B cell (primary cell): ENCODE measurements at places on chromosomes 11 and 22.

DNA sequence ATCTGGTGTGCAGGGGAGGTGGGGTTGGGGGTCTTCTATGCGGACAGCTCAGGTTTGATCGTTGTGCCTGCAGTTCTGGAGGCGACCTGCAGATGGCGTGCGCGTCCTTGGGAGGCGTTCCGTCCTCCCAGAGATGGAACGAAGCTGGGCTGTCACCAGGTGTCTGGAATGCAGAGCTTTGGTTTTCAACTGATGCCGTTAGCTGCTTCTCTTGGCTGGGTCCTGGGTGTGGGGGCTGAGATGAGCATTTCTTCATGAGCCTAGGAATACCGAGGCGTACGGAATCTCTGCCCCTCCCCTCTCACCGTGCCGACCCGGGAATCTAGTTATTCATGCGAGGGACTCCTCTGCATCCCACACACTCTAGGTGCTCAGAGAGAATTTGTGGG lies 98.6 kb downstream of the CEP164 start:
- H3K4me3 ChIP-seq, result no peak overlapping the region
- peak; percentile 65 for DNase-seq
- no peaks in the 10 kb centered on the region for H3K36me3 ChIP-seq
- no peak overlapping the region for H3K27ac ChIP-seq
- no peaks in the 10 kb centered on the region for H3K4me1 ChIP-seq
- H3K27me3 ChIP-seq, result peaks cover 13% of the 10 kb centered on the region

DNA sequence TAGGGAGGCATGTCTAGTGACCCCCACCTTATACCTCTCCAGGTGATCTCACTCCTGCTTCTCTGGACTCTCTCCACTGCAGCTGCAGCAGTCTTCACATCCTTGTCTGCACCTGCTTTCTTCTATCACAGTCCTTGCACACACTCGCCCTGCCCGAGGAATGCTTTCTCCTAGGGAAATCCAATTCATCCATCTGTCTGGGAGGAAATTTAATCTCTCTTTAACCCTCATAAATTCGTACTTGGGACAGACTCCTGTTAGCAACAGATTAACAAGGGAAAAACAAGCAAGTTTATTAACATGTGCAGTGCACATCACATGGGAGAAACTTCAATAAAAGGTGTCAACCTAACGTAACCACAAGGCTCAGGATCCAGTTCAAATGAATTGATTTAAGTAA lies 11.3 kb upstream of the RCN1 start:
- no peak for DNase-seq
- H3K27me3 ChIP-seq, result no peaks in the 10 kb centered on the region
- H3K4me1 ChIP-seq, result no peaks in the 10 kb centered on the region
- no peak overlapping the region for H3K4me3 ChIP-seq
- H3K36me3 ChIP-seq, result no peaks in the 10 kb centered on the region

DNA sequence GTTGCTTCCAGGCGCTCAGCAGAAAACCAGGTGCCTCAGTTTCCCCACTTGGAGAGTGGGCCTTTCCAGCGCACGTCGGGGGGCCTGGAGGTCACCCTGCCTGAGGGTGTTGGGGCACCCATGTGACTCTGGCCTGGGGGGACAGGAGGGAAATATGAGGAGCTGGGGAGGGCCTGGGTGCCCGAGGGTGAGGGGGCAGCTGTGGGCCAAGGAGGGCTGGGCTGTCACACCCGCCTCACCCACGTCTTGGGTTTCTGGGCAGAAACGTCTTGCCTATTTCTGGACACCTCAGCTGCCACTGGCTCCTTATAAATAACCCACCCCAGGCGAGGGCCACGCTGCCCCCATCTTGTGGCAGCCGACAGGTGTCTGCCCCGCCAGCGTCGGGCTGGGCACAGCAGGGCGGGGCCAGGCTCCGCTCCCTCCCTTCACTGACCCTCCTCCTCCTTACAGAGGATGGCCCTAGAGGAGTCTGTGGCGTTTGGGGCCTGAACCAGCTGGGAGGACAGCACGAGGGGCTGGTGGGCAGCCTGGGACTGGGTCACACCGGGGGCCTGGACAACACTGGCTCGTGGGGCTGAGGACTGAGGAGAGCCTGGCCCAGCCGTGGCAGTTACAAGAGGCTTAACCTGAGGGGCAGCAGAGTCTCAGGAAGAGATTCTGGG lies 1.5 kb downstream of the TNNT3 start:
- H3K4me1 ChIP-seq, result no peaks in the 10 kb centered on the region
- no peak overlapping the region for H3K27ac ChIP-seq
- no peak overlapping the region for H3K4me3 ChIP-seq
- peaks cover 19% of the 10 kb centered on the region for H3K27me3 ChIP-seq
- no peak for DNase-seq
- H3K36me3 ChIP-seq, result no peaks in the 10 kb centered on the region

DNA sequence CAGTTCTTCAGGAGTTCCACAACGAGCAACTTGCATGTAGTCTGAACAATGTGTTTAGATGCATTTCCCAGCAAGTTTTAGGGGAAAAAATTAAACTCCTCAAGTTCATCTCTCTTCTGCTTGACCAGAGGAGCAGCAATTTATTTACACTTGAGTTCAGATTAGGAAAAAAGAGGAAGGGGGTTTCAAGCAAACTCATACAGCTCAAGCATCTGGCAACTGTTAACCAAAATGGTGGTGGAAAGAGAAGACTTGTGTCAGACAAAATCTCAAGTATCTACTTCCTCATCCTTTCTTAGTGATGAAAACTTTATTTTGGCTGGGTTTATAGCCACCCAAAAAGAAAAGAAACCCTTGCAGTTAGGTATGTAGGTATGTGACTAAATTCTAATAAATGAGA lies 29.1 kb upstream of the PICALM start:
- H3K27ac ChIP-seq, result no peak overlapping the region
- no peak for DNase-seq
- H3K27me3 ChIP-seq, result no peaks in the 10 kb centered on the region
- no peaks in the 10 kb centered on the region for H3K4me1 ChIP-seq
- H3K36me3 ChIP-seq, result no peaks in the 10 kb centered on the region

DNA sequence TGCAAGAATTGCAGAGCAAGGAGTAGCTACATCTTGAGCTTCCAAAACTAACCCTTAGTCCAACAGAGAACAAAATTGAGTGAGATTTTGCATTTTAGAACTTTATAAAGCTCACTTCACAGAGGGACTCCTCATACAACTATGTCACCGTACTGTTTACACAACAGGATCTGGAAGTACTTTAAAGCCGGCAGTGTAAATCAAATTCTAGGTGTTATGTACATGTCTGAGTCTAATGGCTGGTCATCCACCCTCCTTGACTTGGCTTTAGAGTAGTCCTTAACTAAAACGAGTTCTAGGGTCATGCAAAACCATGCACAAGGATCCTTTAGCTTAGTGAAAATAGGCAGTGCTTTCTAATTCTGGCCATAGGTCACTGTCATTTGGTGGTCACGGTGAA lies 23.5 kb downstream of the IRAG1 start:
- H3K4me3 ChIP-seq, result no peak overlapping the region
- peaks cover 9% of the 10 kb centered on the region for H3K27me3 ChIP-seq
- no peaks in the 10 kb centered on the region for H3K36me3 ChIP-seq
- no peak overlapping the region for H3K27ac ChIP-seq

DNA sequence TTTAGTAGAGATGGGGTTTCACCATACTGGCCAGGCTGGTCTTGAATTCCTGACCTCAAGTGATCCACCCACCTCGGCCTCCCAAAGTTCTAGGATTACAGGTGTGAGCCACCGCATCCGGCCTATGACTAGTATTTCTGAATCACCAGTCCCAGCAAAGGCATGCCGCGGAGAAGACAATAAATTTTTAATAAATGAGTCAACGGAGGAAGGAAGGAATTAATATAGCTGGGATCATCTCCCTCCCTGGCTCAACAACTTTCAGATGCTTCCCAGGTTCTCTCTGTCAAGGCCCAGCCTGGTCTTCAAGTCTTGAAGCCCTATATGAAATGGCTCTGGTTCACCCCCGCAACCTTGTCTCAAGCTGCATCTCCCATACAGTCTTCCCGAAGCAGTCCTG lies 45.7 kb downstream of the CYTH4 start:
- peaks cover 23% of the 10 kb centered on the region for H3K4me1 ChIP-seq
- H3K4me3 ChIP-seq, result no peak overlapping the region
- peaks cover 8% of the 10 kb centered on the region for H3K27me3 ChIP-seq

DNA sequence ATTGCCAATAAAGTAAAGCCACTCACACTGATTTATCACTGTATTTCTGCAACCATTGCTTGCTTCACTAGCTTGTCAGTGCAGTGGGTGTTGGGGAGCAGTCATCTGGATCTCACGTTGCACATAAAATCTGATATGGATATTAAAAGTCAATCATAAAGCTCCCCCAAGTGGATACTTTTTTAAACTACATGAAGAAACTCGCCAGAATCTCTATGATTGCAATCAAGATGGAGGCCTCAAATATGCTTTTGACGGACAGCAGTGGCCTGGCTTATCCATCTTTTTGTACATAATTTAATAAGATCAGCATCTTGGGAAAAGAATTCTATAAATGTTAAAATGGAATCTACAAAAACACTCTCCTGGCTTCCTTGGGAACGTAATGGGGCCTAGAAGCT lies 137.7 kb downstream of the WT1 start:
- H3K27me3 ChIP-seq, result peaks cover 5% of the 10 kb centered on the region
- H3K36me3 ChIP-seq, result no peaks in the 10 kb centered on the region
- H3K27ac ChIP-seq, result no peak overlapping the region
- no peak overlapping the region for H3K4me3 ChIP-seq
- no peaks in the 10 kb centered on the region for H3K4me1 ChIP-seq

DNA sequence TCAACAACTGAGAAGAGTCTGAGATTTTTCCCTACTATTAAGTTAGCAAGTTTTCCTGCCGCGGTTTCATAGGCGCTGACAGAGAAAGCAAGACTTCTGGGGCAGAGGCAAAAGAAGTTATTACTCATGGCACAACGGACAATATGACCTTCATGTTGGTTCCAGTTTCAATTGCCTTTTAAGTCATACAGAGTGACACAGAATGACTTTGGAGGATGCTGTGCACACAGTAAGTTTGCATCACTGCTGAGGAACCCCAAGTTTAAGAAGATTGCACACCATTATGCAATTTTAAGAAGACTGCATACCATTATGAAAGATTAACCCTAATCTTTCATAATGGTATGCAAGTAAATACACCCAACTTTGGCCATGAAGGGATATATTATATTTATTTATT lies 626.5 kb upstream of the CHORDC1 start:
- no peak overlapping the region for H3K4me3 ChIP-seq
- H3K27me3 ChIP-seq, result no peaks in the 10 kb centered on the region
- DNase-seq, result no peak
- no peaks in the 10 kb centered on the region for H3K36me3 ChIP-seq
- no peaks in the 10 kb centered on the region for H3K4me1 ChIP-seq

DNA sequence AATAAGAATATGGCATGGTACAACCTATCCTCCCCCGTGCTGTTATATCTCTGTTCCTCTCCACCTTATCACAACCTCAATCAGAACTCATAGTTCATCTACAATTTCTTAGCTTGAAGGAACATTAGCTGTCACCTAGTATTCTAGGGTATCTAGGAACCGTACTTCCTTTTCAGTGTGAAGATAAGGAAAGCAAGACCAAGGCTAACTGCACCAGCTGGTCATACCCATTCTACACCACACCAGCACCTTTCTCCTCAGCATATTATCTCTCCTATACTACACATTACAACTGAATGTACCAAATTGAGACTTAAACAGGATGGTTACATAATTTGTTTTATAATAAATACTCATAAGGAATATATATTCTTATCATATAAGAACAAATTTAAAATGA lies 73.1 kb downstream of the ARHGAP32 start:
- DNase-seq, result no peak
- H3K4me1 ChIP-seq, result no peaks in the 10 kb centered on the region
- H3K27me3 ChIP-seq, result no peaks in the 10 kb centered on the region
- no peak overlapping the region for H3K4me3 ChIP-seq

DNA sequence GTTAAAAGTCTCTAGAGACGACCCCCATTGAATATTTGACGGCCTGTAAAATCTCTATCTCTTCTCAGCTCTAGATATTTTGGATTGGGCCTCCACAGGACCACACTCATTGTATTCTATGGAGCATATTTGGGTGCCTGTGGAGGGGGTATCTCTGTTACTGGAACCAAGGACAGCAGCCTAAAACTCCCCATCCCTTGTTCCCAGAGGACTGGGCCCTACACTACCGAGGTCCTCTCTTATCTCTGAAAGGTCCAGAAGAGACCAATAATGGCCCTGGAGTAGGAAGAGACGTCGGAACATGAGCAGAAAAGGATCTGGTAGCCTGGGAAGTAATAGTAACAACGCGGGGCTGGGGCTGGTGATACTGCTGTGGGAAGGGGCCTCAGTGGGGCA lies 542 bp downstream of the HPS4 start:
- no peaks in the 10 kb centered on the region for H3K36me3 ChIP-seq
- H3K27ac ChIP-seq, result peak overlapping the region; percentile 90
- H3K4me3 ChIP-seq, result peak overlapping the region; percentile 70
- no peak for DNase-seq

GRCh38 chr22:44714703-44715350 lies 12.8 kb downstream of the PRR5 start:
- no peaks in the 10 kb centered on the region for H3K36me3 ChIP-seq
- no peak overlapping the region for H3K27ac ChIP-seq
- peaks cover 37% of the 10 kb centered on the region for H3K4me1 ChIP-seq
- H3K4me3 ChIP-seq, result no peak overlapping the region

DNA sequence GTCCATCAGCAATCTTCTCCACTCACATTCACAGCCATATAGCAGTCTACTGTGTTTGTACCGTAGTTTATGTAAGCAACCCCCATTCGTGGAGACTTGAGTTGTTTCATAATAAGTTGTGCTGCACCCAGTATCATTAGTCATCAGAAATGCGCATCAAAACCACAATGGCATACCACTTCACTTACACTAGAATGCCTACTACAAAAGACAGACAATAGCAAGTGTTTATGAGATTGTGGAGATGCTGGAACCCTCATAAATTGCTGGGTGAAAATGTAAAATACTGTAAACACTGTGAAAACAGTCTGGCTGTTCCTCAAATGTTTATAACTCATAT lies 133.3 kb downstream of the ATXN10 start:
- H3K27me3 ChIP-seq, result no peaks in the 10 kb centered on the region
- H3K4me3 ChIP-seq, result no peak overlapping the region
- peaks cover 23% of the 10 kb centered on the region for H3K36me3 ChIP-seq
- no peak for DNase-seq
- no peak overlapping the region for H3K27ac ChIP-seq

GRCh38 chr22:29469755-29470154 lies 10.3 kb upstream of the NEFH start:
- H3K36me3 ChIP-seq, result no peaks in the 10 kb centered on the region
- H3K27me3 ChIP-seq, result no peaks in the 10 kb centered on the region
- no peak overlapping the region for H3K27ac ChIP-seq
- no peak overlapping the region for H3K4me3 ChIP-seq
- no peak for DNase-seq

DNA sequence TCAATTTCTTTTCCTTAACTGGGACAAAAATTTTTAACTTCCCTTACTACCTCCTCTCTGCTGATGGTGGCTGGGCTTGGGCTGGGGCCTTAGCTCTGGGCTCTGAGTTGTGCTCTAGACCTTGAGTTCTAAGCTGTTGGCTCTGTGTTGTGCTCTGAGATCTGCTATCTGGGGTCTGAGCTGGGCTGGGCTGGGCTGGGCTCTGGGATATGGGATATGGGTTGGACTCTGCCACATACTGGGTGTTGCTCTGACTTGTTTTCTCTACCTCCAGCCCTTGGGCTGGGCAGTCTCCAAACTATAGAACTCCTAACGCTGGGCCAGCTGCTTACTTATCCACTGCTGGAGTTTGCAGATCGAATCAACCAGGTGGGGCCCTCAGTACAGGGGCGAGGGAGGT lies 41.9 kb downstream of the DNHD1 start:
- H3K4me3 ChIP-seq, result no peak overlapping the region
- H3K36me3 ChIP-seq, result no peaks in the 10 kb centered on the region
- no peak overlapping the region for H3K27ac ChIP-seq
